ENCODE measurements at places on chromosomes 4 and X.

DNA sequence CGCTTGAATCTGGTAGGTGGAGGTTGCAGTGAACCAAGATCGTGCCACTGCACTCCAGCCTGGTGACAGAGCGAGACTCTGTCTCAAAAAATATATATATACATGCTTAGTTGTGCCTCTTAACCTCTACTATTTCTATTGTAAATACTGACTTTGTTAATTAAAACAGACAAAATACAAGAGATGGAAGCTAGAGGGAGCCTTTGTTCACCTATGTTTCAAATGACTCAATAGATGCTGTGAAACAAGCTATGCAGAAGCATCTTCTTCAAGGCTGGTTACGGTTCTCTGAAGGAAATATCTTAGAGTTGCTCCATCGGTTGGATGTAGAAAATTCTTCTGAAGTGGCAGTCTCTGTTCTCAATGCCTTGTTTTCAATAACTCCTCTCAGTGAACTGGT lies 6.2 kb downstream of the NCAPG start:
- DNase-seq: no peak

GRCh38 chrX:134480061-134480460 lies 20.1 kb downstream of the HPRT1 start:
- DNase-seq: no peak

- DNase-seq: no peak
Observed at GRCh38 chr4:55372259-55372658, 23.5 kb upstream of the TMEM165 start.

DNA sequence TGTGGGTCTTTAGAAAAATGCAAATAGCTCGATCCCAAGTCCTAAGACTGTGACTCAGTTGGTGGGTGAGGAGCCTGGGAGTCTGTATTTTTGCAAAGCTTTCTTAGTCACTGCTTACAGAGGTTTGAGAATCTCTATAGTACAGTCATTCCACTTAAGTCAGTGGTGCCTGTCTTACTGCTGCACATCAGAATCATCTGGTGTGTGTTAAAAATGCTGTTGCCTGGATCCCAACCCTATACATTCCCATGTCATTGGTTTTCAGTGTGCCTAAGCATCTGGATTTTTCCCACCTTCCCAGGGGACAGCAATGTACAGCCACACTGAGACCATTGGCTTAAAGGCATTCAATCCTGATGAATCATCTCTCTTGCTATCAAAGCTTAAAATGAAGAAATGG lies 21.0 kb upstream of the GEMIN8 start:
- DNase-seq: no peak

DNA sequence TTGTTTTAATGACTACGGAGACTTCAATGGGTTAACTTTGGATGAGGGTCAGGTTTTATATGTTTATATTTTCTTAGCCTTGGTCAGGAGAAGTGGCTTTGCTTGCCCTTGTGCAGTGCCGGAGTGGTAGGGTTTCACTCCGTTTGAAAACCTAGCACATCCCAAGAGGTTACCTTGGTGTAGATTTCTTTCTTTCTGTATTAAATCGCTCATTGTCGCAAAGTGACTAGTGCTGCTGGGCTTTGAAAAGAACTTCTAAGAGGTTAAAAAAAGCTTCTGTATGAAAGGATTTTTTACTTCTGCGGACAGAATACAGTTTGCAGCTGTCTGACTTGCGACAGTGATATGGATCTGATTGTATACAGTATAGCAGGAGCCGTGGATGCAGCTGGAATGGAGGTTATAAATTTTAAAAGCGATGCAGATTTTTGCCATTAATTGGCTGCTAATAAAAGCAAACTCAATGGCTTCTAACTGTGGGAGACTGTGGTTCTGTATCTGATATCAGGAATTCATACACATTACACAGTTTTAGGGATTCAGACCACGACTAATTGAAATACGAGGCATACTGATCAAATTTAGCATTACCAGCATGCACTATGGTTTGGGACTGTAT lies 340.9 kb upstream of the PITX2 start:
- no peak for DNase-seq

DNA sequence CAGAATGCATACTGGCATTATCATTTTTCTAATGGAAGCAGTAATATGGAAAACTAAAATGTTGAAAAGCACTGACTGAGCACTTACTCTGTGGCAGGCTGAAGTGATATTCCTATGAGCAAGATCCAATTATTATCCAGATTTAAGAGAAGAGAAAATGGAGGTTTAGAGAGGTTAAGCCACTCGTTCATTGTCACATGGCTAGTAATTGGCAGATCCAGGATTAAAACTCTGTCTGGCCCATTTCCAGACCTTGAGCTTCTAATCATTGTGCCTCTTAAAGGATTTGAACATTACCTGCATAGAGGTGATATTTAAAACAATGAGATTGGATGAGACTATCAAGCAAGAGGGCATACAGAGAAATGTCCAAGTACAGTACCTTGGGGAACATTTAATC lies 80.6 kb downstream of the MFAP3L start:
- DNase-seq: no peak
